ENCODE measurements at places on chromosomes 7 and 10.

DNA sequence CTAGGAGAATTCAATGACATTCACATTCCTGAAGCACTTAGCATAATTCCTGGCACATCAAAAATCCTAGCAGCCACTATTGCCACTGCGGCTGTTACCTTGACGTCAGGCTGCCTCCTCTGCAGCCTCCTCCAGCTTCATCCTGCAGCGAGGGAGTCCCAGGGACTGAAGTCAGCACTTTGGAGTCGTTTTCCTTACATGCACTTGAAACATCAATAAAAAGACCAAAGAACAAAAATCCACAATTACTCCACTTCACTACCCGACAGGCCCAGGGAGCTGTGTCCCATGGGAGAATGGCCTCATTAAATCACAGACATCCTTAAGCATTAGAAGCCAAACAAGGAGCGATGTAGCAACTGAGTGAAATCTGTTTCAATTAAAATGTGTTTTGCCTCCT, 48.6 kb upstream of the NANOS1 start:
- DNase-seq = no peak

DNA sequence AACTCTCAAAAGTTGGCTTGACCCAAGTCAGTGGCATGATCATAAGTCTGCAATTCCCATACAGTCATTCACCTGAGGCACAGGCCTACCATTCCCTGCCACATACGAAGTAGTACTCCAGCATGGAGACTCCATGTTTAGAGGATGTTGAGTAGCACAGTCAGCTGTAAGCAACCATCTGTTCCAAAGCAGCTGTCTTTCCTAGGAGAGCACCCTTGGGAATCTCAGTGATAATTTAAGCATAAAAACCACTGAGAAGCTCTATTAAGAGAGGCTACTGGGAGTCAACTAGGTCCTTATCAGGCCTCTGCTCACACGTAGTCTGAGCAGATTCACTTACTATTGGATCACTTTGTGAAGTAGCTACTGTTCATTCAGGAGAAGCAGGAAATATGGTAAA, 61.6 kb upstream of the UNC5B start:
- DNase-seq = no peak

DNA sequence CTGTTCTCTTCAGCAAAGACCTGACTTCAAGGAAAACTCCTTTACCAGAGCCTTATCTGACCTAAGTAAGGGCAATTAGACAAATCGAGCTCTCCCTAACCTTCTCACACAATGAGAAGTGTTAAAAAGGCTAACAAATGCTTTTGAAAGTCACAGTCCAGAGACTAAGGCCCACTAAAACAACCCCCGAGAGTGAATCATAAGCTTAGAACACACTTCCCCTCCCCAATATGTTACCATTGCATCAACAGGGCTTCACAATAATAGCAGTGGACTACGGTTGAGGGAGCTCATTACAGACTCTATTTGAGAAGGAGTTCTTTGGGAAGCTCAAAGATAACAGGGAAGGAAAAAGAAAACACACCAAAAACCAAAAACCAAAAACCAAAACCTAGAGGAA, 28.6 kb upstream of the ZEB1 start:
- no peak for DNase-seq

GRCh38 chr10:130345728-130346127, 209.5 kb downstream of the GLRX3 start:
- no peak for DNase-seq

DNA sequence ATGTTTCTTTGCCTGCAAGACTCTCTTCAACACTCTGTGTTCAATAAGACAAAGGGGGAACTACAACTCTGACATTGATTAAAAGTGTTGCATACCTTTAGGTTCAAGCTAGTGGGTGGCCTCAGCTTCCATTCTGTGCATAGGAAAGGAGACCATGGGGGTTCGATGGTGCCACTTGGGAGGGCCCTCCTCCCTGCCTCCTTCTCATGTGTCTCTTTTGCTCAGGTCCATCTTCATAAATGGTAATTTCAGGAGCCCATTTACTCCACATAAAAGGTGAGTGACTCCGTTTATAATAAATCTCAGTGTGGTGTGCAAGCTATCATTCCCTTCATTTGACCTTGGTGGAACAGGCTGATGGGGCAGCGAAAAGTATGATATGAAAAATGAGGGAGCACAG, 285.1 kb downstream of the LRMDA start:
- DNase-seq = no peak

- no peak for DNase-seq
Observed at GRCh38 chr7:25515633-25516275, 287.5 kb upstream of the NPVF start.

DNA sequence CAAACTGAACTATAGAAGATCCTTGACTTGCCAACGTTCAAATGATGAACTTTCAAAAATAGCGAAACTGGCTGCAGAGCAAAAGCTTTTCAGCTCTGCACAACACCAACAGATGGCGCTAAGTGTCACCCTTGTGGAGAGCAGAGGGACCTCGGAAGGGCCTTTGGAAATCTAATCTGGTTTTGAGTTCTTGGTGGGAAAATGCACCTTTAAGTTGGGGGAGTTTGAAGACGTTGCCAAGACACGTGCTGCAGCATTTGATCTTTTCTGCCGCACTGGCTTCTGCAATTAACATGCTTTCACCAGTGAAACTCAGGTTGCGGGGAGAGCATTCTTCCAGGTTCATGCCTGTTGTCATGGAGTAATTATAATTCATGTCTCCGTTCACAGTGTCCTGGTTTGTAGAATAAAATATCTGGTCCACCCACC, 26.3 kb upstream of the WDR11 start:
- DNase-seq = no peak

- no peak for DNase-seq
Observed at GRCh38 chr10:71600849-71601248, 118.7 kb downstream of the C10orf105 start.

DNA sequence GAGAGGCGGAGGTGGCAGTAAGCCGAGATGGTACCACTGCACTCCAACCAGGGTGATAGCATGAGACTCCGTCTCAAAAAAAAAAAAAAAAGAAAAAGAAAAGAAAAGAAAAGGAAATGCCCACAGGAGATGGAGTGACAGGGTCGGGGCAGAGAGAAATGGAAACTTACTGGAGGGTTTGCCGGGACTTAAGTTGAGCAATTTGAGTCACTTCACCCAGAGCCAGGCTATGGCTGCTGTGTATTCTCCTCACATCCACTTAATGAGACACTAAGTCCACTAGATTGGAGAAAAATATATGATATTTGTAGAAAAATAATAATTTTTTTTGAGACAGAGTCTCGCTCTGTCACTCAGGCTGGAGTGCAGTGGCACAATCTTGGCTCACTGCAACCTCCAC, 4.6 kb upstream of the PFKFB3 start:
- DNase-seq = no peak

Data from cortex of kidney (tissue), 1 donor.